ENCODE measurements at places on chromosomes 3 and 15.

DNA sequence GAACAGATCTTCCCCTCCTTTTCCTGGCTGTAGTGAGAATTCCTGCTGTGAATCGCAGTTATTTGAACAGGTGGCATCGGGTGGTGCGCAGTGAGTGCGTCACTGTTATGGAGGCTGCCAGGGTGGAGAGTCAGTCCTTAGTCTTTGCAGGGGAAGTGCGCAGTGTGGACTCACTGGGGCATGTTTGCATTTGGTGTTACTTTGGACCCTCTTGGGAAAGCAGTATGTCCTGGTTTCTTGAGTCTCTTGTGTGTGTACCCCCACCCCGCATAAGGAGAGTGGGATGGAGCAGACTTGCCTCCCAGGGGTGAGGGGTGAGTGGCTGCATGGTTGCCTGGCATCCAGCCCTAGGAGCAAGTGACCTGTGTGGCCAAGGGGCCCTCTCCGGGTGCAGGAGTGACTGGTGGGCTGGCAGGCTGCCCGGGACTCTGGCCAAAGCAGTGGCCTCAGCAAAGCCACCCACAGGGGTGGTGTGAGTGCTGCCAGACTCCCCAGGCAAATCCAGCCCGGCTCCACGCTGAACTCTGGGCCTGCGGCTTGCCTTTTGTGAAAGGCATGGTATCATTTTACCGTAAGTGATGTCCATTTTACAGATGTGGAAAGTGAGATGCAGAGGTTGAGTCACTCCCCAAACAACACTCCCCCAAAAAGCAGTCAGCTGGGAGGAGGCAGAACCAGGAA is 46.4 kb downstream of the DNASE1L3 start:
- peak; percentile 74 for DNase-seq

DNA sequence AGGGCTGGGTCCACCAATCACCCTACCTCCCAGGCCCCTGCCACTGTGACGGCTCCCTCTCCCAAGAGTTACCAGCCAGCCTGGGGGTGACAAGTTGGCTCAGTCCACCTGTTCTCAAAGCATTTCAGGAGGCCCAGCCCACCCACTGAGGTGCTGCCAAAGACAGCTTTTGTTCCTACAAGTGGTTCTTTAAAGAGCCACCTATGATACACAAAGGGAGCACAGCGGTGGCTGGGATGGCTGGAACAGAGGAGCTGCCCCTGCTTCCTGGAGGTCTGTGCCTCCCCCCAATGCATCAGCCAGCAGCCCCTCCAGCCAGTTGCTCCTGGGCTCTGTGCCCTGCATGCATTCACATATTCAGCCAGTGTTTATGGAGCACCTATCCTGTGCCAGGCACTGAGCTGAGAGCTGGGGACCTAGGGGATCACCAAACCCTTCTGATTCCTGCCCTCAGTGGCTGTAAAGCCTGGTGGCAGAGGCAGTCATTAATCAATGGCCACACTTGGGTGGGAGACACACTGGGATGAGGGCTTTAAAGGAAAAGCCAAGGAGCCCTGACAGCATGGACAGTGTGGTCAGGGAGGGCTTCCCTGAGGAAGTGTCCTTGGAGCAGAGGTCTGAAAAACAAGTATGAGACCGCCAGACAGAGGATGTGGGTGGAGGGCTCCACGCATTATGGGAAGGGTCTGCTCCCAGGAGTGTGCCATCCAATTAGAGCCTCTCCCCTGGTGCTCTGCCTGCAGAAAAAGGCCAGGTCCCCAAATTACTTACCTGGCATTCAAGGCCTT is 107.1 kb upstream of the LINGO1 start:
- no peak for DNase-seq

DNA sequence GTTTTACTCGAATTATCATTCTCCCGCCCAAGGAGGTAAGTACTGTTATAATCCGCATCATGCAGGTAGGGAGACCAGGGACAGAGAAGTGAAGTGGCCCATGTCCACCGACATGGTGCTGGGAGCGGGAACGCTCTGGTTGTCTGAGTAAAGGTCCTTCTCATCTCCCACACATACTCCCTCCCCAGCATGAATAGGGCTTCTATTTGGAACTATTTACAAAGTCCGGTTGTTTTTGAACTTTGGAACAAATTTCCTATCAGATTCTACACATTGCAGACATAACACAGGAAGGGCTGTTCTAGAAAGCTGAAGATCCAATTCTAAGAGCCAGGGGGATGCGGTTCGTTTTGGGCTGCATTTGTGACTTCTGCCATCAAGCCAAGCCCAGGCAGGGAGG is 94.8 kb upstream of the TLE3 start:
- no peak for DNase-seq

- DNase-seq: no peak
Observed at GRCh38 chr3:103381296-103382079, 946.7 kb downstream of the ZPLD1 start.

GRCh38 chr15:25767356-25768151 is 95.6 kb downstream of the ATP10A start:
- DNase-seq: no peak

DNA sequence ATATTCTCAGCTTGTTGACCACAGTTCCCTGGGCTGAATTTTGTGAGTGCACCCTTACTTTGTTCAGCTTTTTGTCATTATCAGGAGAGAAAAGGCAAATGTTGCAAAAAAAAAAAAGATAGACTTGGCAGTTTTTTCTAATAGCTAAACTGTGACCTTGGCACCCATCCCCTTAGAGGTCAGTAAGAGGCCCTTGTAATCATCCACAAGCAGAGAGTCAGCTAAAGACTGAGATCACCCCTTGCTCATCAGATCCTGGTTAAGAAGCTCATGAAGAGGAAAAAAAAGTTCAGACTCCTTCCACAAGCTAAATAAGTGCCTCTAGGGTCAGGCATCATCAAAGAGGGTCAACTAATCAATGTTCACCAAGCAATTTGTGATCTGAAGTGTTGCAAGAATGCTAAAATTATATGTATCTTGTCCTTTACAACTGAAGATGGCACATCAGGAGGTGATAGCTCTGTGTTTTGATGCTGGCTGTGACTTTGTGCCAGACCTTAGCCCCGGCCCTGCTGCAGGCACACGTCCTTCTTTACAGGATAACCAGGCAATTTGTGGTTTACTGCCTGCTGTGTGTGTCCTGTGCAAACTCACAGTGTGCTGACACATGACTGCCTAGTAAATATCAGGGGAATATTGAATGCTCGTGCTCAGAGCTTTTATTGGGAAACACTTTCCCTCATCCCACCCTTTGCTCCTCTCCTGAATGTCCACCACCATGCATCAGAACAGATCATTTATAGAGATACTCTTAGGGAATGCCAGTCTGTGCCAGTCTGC is 262.9 kb downstream of the IL5RA start:
- DNase-seq: no peak

Data from Calu3 (cell line).